ENCODE measurements at places on chromosomes 13 and 19. TPM values are rescaled to one million over a fixed set of nuclear protein-coding genes. Genes with fewer than 3 reads are reported as not detected.

- H3K27ac ChIP-seq = no peak overlapping the region
- H3K4me1 ChIP-seq = no peaks in the 10 kb centered on the region
- no peak overlapping the region for H3K4me3 ChIP-seq
- H3K36me3 ChIP-seq = no peaks in the 10 kb centered on the region
Measured at GRCh38 chr19:10583036-10583776, 3.9 kb downstream of the AP1M2 start.

GRCh38 chr19:56309511-56310185, 5.0 kb downstream of the ZSCAN5A start:
- peaks cover 3% of the 10 kb centered on the region for H3K36me3 ChIP-seq
- no peak overlapping the region for H3K4me3 ChIP-seq
- H3K4me1 ChIP-seq = no peaks in the 10 kb centered on the region

Gene ZNF784
- 5.0 TPM for total RNA-seq

Gene PSG6
- total RNA-seq = 0.23 TPM

DNA sequence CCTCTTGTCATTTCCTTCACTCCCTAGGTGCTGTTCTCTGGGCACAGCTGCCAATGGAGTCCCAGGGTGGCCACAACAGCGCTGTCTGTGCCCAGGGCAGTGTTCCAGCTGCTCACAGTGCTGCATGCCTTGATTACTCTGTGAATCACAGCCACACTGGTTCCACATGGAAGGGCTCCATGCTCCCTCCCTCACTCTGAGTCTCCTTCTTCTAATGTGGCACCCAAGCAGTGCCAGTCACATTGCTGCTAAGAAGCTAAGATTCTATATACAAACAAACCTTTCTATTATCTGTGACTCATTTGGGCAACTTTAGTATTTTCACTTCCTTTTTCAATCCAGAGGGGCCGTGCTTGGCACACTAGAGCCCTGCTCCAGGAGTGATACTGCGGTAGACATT, 248.7 kb downstream of the TDRD3 start:
- DNase-seq = no peak
- no peak overlapping the region for H3K4me3 ChIP-seq
- no peaks in the 10 kb centered on the region for H3K4me1 ChIP-seq
- H3K27me3 ChIP-seq = no peaks in the 10 kb centered on the region
- no peak overlapping the region for H3K27ac ChIP-seq

Gene VSTM2B
- total RNA-seq = not detected

Data from astrocyte (in vitro differentiated cells and primary cell).